Liver (tissue), 10 donors: ENCODE measurements at places on chromosomes 3 and 15. TPM values are rescaled to one million over a fixed set of nuclear protein-coding genes. Genes with fewer than 3 reads are reported as not detected.

DNA sequence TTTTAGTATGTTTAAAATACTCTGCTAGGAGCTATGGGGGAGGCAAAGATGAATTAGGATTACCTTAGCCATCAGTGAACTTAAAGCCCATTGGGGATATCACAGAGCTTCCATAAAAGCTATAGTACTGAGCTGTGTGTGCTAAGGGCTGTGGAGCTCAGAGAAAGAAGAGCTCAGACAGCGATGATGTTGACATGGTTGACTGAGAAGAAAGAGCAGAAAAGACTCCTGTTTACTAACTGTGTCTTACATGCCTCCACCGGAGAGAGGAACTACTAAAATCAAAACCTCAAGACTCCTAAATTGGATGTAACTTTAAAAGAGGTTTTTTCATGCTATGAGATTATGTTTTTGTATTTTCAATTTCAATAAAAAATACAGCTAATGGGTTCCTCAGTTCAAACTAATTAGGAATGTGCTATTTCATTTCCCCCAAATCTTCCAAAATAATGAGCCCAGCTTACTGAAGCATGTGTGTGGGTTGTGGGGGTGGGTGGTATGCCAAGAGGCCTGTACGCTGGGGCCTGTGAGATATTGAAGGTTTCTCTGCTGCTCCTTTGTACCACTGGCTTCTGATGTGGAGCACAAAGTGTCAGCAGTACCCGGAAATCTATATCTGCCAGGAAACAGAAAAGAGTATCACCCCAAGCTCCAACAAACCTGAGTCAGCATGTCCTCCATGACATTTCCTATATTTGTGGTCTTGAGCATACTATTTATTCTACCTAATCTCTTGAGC, 22.7 kb downstream of the DGKG start:
- DNase-seq, result no peak

- no peak for DNase-seq
Observed at GRCh38 chr3:196740481-196741248, 1.0 kb downstream of the PAK2 start.

DNA sequence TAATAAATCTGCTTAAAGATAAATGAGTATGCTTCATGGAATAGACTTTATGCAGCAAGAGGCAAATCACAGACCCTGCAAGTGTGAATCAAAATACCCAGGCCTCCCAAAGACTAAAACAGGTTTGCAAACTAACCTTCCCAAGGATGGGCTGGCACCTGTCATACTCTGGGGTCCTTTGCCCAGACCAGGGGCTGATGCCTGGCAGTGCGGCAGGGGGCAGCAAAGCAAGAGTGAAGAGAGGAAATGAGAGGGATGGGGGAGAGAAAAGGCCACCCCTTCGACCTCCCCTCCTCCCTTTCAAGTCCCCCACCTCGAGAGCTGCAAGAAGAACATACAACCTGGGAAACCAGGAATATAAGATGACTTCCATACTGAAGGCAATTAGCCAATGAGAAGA, 31.8 kb downstream of the XXYLT1 start:
- no peak for DNase-seq

- no peak for DNase-seq
Observed at GRCh38 chr15:74137537-74137894, 7.1 kb downstream of the ISLR2 start.

DNA sequence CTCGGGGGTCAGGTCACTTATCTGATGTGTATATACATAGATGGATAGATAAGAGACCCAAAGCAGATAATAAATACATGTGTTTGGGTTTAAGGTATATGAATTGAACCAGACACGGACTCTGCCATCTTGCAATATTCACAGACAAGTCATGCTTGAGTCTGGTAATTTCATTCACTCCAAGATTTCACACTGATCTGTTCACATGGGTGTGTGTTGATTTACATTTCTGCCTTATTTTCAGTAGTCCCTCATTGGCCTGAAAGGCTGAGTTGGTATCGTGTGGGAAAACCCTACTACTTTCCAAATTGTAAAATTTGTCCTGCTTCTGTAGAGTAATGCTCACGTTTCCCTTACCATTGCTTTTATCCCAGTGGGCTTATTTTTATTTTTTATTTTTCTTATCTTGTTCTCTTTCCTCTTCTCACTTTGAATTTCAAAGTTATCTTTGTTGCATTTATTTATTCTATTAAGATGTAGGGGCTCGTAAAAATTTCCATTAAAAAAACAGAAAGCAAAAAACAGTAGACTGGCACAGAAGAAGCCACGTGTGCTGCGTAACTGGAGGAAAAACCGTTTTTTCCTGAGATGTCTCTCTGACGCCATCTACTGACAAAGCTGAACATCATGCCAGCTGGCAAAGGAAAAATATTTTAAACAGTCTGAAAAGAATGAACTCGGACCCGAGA, 10.8 kb upstream of the MFSD1 start:
- no peak for DNase-seq

DNA sequence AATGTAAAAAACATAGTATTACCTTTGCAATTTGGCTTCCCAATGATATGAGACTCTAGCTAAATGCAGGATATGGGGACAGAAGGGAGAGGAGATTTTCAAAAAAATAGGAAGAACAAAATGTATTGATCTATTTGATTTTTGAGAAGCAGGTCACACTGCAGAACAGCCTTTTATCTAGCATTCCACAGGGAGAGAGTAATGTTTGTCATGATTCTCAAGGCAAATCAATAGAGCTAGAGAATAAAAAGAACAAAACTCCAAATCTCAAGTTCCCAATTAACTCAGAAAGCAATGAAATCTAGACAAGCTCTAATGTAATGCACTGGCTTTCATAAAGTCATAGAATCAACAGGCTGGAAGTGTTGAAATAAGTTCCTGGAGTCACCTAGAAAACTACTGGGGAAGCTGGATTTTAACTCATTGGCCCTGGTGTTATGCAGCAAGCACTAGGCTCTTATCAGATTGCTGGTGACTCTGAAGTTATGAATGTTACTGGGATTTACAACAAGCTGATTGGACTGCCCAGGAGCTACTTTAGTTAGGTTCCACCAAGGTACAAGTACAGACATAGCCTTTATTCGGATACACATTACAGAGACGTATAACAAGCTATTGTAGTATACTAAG, 442.8 kb downstream of the FGF12 start:
- DNase-seq, result no peak

GRCh38 chr3:129937717-129938116, 36.8 kb upstream of the TRH start:
- no peak for DNase-seq

DNA sequence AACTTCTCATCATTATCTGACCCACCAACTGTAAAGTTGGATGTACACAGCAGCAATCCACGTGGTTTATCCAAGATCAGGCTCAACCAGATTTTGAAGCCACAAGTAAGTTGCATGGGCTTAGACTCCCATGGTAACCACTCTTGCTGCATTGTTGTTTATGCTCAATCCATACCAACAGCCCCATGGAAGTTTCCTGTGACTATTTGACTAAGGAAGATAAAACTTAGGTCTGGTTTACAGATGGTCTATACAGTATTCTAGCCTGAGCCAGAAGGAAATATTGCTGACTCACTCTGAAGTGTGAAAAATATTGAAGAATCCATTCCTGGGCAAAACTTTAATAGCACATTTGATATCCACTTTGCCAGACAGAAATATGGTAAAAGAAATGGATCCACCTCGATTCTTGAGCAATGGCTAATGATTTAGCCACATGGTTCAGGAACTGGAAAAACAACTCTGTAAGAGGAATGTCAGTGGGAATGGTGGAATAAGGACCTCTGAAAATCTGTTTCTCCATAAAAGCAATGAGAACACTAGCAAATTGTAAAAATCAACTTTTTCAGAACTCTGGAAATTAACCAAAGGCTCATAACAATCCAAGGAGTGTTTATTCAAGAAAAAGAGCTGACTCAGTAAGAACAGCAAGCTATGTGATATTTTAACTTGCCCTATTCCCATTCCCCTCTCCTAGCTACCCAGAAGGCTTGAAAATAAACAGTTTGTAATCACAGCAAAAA, 162.9 kb upstream of the STT3B start:
- DNase-seq, result no peak

DNA sequence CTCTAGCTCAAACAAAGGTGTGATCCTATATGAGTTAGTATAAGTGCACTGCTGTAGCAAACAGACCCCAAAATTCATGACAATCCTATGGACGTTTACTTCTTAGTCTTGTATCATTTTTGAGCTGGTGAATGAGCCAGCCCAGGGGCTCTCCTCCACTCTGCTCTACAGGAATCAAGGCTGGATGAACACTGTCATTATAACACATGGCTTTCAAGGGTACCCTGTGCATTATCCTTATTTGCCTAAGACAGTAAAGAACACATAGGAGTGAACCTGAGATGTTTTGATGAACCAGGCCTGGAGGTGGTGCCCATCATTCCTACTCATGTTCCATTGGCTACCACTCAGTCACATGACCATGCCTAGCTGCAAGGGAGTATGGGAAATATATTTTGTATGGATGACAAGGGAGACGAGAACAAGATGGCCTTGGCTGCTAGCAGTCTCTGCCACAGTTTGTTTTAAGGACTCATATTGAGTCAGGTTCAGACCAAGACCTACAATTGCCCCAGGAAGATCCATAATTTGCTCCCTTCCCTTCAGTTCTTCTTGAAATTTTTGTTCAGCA, 107.4 kb upstream of the HES1 start:
- no peak for DNase-seq

GRCh38 chr3:111668888-111669488, 73.8 kb upstream of the ZBED2 start:
- no peak for DNase-seq

- no peak for DNase-seq
Observed at GRCh38 chr3:138439646-138440045, 5.2 kb downstream of the ESYT3 start.

SIDT1 gene
- 2.2 TPM for total RNA-seq

CAPN7 gene
- total RNA-seq, result 41.9 TPM

XCR1 gene
- not detected for total RNA-seq

SPTBN5 gene
- 0.14 TPM for total RNA-seq

SUCNR1 gene
- 5.4 TPM for total RNA-seq

GCSAM gene
- total RNA-seq, result 0.75 TPM

RBP2 gene
- total RNA-seq, result 0.79 TPM

ZNF501 gene
- total RNA-seq, result 1.6 TPM

USP50 gene
- total RNA-seq, result 0.42 TPM
